Natural killer cell treated with Interleukin-12 subunit alpha and Interleukin-12 subunit beta and Interleukin-15 and Interleukin-18, amount 100 ng/mL, for 72 hours (primary cell): ENCODE measurements at places on chromosomes 16 and 17. TPM values are rescaled to one million over a fixed set of nuclear protein-coding genes. Genes with fewer than 3 reads are reported as not detected.
A peak's percentile ranks its signal among the peaks of the same experiment; 100 is the strongest.

Gene AGRP
- total RNA-seq: not detected

DNA sequence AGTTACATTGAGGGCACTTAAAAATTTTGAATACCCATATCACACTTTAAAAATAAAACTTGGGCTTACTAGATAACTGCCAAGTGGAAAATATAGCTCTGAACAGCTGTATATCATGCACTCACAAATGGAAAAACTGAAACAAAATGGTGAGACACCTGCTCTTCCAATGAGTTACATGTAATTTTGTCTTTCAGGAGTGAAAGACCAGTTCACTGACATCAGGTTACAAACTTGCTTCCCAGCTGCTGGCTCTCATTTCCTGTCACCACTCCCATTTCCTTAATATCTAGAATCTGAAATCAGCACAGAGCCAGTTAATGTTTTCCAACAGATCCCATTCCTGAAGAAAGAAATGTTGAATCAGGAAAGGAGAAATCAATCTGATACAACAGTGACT lies 10.8 kb downstream of the CSNK2A2 start:
- DNase-seq: no peak

Gene C16orf96
- not detected for total RNA-seq

GRCh38 chr17:49616601-49617131 lies 41.0 kb downstream of the NXPH3 start:
- DNase-seq: no peak

Gene TM4SF5
- total RNA-seq: not detected

DNA sequence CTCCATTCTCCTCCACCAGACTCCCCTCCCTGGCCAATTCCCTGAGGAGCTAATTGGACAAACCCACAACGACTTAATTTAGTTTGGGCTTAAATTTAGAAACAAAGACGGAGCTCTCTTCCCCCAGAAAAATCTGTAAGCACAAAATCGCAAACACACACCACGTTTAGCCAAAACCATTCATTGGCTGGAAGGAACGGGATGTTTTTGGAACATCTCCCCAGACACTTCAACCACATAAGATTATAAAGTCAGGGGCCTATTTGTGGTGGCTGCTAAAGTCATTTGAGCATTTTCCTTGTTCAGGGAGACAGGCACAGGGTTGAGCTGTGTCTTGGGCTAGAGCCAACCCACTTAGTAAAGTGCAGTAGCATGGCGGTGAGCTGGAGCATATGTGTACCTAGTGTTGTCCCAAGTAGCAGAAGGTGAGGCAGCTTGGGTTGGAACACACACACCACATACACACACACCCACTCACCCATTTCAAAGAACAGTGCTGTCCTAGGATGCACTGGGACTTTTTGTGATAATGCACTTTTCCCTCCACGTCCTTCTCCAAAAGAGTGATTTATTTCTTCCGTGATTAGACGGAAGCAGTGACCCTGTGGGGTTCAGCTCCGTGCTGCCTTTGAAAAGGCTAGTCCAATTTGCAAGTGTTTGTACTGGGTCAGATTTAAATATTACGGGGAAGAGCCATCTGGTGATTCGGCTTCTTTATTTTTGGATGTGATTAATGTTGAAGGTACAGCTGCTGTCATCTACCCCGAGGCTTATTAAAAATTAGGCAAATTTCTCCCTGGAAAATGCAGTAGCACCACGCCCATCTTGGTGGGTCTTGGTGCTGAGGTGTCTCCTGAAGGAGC lies 32.2 kb downstream of the ELAC2 start:
- DNase-seq: no peak

GRCh38 chr17:81309140-81309858 lies 14.2 kb upstream of the SLC38A10 start:
- DNase-seq: peak; percentile 79

Gene KRT25
- not detected for total RNA-seq

- no peak for DNase-seq
Measured at GRCh38 chr17:64615028-64615677, 47.0 kb downstream of the SMURF2 start.

DNA sequence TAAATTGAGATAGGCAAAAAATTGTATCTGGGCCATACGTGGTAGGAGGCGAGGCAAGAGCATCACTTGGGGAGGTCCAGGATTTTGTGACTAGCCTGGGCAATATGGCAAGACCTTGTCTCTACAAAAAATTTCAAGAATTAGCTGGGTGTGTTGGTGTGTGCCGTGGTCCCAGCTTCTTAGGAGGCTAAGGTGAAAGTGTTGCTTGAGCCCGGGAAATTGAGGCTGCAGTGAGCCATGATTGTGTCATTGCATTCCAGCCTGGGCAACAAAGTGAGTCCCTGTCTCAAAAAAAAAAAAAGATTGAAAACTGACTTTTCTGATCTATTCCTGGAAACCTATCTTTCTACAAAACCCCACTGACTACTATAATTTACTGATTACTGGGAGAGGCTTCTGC lies 26.7 kb downstream of the CDK12 start:
- DNase-seq: no peak

Gene OSGIN1
- not detected for total RNA-seq

DNA sequence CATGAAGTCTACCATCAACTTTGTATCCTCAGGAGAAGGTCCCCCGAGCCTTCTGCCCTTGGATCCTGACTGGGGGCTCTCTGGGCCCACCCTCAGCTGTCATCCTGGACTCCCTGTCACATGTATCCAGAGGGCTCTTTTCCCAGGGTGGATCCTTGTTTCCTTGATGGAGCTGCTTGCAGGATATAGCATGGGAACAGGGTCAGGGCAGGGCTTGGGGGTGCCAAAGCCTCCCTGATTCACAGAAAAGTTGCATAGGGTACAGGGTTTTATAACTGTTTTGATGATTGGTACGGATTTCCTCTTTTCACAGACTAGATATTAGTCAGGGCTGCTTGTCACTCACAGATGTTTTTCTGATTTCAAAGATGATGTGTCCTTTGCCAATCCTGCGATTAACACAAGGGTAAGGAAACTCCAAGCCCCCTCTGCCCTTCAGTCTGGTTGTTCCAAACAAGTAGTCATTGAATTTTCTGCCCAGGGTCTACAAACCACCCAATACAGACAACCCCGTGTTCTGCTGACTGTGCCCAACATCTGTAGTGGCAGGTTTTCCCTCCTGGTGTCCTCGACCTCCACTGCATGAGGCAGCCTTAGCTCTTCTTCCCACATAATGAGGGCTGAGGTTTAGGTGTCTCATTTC lies 20.6 kb upstream of the SLC35G3 start:
- no peak for DNase-seq

Gene ZNF19
- 3.4 TPM for total RNA-seq

Gene PRM1
- total RNA-seq: not detected

Gene CA10
- total RNA-seq: not detected

GRCh38 chr17:81194941-81195901 lies 27.5 kb downstream of the CEP131 start:
- DNase-seq: no peak

Gene KLHL10
- not detected for total RNA-seq

GRCh38 chr17:11493936-11494335 lies 104.3 kb upstream of the DNAH9 start:
- DNase-seq: no peak

DNA sequence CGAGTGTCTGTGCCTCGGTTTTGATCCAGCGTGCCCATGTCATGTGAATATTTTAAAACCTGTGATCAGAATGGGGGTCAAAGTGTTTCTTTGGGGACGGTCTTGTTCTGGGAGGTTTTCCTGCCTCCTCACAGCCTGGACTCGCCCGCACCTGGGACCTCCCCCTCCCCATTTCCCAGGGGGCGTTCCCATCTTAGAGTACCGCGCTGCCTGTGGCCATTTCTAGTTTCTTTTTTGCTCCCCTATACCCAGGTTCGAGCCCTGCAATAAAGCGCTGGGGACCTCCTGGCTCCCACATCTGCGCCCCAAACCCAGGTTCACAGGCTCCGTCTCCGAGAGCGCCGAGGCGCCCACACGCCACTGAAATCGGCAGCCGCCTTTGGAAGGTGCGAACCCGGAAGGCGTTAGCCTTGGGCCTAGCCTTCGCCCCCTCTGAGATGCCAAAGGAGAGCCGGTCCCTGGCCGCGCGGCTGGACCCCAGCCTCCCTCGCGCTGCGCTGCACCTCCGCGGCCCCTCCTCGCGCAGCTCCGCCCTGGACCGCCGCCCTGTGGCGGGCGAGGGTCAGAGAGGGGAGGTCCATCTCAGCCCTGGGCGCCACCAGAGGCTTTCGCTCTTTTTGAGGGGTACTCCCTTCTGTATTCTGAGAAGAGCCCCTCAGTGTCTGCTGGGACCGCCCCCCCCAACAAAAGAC lies 1.7 kb downstream of the KCNJ12 start:
- DNase-seq: no peak

Gene HOXB9
- 0.78 TPM for total RNA-seq

Gene TP53TG3C
- not detected for total RNA-seq

GRCh38 chr17:61368832-61369450 lies 30.7 kb upstream of the TBX2 start:
- DNase-seq: no peak

- no peak for DNase-seq
Measured at GRCh38 chr17:2734939-2735338, 14.5 kb downstream of the CCDC92B start.

- DNase-seq: no peak
Measured at GRCh38 chr16:75745823-75746222, 19.5 kb upstream of the CPHXL start.

DNA sequence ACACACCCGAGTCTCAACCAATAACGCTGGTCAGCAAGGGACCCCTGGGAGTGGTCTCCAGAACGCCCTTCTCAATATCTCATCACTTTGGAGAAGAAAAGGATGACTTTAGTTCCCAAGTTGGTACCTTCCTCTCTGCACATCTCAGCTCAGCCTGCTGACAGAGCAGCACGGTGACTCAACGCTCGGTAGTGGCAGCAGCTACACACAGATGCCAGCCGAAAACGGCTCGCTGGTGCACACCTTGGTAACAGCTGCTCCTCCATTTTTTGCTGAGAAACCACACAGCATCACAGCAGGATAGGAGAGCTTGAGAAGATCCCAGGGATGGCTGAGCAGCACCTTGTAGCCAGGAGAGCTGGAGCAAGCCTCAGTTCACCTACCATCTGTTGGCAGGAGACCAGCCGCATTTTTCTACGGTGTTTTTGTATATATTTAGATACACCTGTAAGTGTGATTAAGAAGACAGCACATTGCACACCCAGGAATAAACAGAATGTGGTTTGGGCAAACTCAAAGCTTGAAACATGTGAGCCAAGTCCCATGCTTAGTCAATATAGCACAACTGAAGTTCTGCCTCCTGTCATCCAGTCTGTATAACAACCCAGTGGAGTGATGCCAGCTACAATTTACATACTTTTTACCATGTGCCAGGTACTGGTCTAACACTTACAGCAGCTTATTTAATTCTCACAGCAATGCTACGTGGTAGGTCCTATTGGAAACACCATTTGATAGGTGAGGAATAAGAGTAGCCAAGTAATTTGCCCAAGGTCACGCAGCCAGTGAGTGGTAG lies 83.8 kb upstream of the ERCC4 start:
- DNase-seq: no peak

DNA sequence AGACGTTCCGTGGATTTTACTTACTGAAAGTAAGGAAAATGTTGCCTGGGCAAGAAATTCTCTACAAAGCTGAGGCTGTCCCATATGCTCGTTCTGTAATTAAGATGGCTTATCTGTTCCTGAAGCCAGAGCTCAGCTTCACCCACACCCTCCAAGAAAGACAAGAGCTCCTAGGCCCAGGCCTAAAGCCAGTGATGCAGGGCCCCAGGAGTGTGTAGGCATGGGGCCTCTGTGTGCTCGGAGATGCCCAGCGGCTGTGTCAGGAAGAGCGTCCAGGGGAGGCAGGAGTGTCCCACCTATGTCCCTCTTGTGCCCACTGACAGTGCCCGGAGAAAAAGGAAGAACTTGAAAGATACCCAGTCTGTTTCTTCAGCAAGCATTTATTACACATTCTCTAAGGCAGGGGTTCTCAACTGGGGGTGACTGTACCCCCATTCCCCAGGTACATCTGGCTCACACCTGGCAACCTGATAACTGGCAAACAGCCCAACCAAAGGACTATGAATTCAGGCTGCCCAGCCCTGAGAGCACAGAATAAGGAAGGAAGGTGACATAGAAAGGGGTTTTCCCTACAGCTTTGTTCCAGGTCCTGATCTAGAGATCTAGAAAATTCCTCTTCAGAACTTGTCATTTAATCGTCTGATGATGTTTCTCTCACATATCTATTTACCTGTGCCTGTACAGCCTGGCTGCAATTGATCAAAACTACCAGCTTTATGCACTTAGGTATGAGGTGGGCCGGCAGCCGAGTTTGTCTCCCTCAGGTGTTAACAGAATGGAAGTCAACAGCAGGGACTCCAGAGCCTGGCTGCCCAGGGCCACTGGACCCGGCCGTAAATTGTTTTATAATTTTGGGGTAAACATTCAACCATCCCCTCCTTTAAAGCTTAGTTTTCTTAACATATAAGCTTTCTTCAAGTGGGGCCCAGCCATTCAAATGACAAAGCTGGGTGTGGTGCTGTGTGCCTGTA lies 12.0 kb downstream of the SNN start:
- no peak for DNase-seq

Gene CDH3
- 0.88 TPM for total RNA-seq

Gene NAA38
- total RNA-seq: 105 TPM

GRCh38 chr16:80191928-80192327 lies 348.9 kb upstream of the DYNLRB2 start:
- DNase-seq: no peak

DNA sequence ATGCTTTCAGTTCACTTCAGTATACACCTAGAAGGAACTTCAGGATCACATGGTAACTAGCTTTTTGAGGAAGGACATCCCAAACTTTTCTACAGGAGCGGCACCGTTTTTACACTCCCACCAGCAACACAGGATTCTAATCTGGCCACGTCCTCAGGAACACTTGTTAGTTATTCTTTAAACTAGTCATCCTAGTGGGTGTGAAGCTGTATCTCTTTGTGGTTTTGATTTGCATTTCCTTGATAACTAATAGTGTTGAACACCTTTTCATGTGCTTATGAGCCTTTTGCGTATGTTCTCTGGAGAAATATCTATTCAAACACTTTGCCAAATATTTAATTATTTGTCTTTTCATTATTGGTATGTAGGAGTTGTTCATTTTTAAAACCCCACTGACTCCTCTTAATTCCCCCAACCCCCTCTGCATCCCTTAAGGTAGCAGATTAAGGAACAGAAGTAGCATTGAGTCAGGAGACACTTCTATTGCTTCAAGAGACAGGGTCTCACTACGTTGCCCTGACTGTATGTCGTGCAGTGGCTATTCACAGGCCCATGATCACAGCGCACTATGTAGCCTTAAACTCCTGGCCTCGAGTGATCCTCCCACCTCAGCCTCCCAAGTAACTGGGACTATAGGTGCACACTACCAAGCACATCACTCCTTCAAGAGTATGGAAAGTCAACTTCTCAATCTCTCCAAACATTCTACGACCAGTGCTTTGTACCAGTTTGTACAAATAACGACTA lies 25.4 kb downstream of the YWHAE start:
- no peak for DNase-seq

- no peak for DNase-seq
Measured at GRCh38 chr16:17496891-17497290, 26.1 kb upstream of the XYLT1 start.
